ENCODE measurements at places on chromosomes 5 and 9. TPM values are rescaled to one million over a fixed set of nuclear protein-coding genes. Genes with fewer than 3 reads are reported as not detected.

Gene PHF24
- 40.1 TPM for total RNA-seq

Gene TXNDC8
- not detected for total RNA-seq

Gene RGP1
- 20.0 TPM for total RNA-seq

Gene GGTA1
- total RNA-seq: 1.9 TPM

Gene SMIM33
- total RNA-seq: not detected

Gene ZDHHC11B
- 17.5 TPM for total RNA-seq

Gene CMYA5
- 2.5 TPM for total RNA-seq

Gene MGAT1
- 26.0 TPM for total RNA-seq

Gene OR2S2
- total RNA-seq: not detected

Gene PHYKPL
- 52.0 TPM for total RNA-seq

Gene OTULIN
- total RNA-seq: 26.0 TPM

Gene GABRP
- total RNA-seq: not detected

Gene STARD4
- 49.5 TPM for total RNA-seq

Gene CNTLN
- 21.3 TPM for total RNA-seq

Gene LCN2
- total RNA-seq: not detected

Gene NCS1
- total RNA-seq: 150 TPM

Data from parietal lobe (tissue), 2 donors.